Left hindlimb (tissue), 1 donor: ENCODE measurements at places on chromosomes 4 and X.

GRCh38 chr4:62644372-62644771 lies 1444.2 kb downstream of the ADGRL3 start:
- DNase-seq = no peak

DNA sequence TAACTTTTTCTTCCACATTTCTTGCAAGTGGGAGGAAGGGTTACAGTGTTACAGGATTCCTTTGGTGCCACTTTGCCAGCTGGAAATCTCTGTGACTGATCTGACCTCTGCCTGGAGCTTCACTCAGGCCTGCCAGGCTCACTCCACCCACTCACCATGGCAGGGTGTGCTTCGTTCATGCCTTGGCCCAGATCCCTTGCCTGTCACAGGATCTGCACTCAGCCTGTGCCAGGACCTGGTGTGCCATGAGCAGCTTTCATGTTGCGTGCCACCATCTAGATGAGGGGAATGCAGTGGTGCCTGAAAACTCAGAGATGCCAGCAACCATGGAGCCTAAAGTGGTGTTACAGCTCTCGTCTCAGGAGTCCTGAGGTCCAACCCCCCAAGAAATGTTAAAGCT lies 2596.4 kb downstream of the PCDH7 start:
- DNase-seq = no peak

GRCh38 chr4:82583897-82584587 lies 22.3 kb upstream of the TMEM150C start:
- no peak for DNase-seq

- no peak for DNase-seq
Observed at GRCh38 chr4:127450276-127450675, 182.5 kb upstream of the INTU start.
